ENCODE measurements at places on chromosomes 3 and 15.

DNA sequence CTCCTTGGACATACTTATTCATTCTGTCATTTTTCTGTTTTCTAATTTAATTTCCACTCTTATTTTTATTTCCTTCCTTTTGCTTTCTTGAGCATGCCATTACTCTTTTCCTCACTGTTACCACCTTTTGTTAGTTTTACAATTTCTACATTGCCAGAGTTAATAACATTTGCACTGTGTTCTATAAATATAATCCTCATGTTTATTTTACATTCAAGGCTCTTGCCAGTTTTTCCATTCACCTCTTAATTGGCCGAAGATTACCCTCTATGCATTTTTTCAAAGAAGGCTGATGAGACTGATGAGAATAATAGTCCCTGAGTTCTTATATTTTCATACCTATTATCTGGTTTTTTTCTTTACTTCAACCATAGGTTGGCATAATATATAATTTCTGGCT lies 10.5 kb downstream of the BTD start:
- DNase-seq, result no peak

DNA sequence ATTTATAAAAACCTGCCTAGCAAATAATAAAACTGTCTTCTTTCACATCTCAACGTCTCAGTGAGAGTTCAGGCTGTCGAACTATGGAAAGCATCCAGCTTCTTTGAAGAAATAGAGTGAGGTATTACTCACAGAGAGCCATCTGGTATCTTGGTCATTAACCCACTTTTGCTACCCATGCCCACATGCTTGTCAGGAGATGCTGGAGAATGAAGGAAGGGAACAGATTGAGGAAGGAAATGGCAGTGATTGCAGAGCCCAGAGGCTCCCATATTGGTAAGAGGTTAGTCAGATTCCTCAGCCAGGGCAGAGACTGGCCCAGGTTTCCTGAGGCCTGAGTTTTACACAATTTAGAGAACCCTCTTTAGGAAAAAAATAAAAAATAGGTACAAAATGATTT lies 119.1 kb downstream of the B3GALNT1 start:
- no peak for DNase-seq

DNA sequence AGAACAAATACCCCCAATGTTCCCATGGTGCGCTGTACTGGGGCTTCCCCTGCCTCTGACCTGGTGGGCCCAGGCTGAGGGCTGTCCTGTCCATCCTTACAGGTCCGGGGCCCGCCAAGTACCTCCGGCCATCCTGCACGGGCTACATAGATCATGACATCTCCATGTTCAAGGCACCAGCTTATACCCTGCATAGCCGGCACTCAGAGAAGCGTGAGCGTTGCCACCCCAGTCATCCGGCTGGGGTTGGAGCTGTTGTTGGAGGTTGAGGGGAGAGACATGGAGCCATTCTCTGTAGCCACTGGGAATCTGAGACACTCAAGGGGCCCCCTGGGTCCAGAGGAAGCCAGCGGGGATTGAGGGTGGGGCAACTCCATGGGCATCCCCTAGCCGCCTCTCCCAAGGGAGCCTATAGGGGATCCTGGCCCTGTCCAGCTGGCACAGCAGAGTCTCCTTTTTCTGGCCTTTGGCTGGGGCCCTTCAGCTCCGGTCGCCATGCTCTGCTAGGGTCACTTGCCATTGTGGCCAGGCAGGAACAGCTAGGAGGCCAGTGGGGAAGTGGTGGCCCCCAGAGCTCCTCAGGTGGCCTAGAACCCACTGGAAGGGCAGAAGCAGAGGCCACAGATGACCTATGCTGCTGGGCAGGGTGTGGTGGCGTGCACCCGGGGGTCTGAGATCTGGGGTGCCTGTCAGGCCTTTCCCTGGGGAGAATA lies 12.5 kb upstream of the CSPG4 start:
- no peak for DNase-seq

DNA sequence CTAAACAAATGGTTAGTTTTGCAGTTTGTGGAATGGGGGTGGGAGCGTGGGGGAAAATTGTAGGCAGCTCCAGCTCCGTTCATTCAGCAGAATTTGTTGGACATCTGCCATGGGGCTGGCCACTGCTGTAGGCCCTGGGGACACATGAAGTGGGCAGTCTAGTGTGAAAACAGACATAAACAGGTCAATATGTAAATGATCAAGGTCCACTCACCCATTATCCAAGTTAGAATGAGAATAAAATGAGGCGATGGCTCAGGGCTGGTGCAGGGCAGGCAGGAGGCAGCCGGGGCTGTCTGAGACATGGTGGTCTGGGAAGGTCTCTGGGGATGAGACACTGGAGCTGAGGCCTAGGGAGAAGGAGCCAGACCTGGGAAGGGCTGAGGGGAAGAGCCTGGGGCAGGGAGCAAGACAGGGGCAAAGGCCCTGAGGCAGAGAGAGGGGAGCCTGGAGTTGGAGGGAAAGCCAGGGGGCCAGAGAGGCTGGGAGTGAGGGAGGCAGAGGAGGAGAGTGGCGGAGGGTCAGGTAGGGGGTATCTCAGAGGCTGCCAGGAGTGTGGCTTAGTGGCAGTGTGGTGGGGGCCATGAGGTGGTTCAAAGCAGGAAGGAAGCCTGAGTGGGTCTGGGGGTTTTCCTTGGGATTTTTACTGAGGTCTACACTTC lies 6.2 kb upstream of the SLC6A6 start:
- no peak for DNase-seq

- no peak for DNase-seq
These were observed 21.3 kb upstream of the SEC62 start for GRCh38 chr3:169945313-169945712.

- no peak for DNase-seq
These were observed 51.8 kb upstream of the NEDD4 start for GRCh38 chr15:56045068-56045748.

GRCh38 chr3:69930564-69930963 lies 69.0 kb upstream of the SAMMSON start:
- no peak for DNase-seq

DNA sequence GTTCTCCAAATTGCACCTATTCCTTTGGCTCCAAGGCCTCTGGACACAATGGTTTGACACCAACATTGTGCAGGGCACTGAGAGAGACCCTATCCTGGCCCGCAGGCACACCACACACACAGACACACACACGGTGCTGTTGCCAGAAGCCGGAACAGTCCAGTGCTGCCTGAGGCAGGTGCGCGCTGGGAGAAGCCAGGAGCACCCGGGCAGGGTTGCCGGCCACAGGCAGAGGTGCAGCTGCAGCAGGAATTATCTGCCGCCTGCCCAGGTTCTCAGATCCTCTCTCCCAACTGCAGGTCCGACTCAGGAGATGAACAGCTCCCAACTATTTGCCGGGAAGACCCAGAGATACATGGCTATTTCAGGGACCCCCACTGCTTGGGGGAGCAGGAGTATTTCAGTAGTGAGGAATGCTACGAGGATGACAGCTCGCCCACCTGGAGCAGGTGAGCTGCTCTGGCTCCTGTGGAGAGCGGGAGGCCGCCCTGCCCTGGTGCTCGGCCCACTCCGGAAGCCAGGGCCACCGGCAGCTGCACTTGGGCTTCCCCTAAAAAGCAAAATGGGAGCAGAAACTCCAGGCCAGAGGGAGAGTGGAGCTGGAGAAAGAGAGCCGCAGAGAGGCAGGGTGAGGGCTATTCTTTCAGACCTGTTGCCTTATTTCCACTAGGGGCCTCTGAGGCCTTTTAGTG lies 42.9 kb downstream of the CHDH start:
- DNase-seq, result no peak

GRCh38 chr15:60695713-60696522 lies 217.0 kb upstream of the ICE2 start:
- no peak for DNase-seq

GRCh38 chr3:157275832-157276231 lies 115.9 kb upstream of the CCNL1 start:
- DNase-seq, result no peak

- DNase-seq, result no peak
These were observed at the start of gene RBP2 for GRCh38 chr3:139476348-139476747. RBP2 (minus strand) TSS chr3:139476516; CDS start chr3:139476459, 57 bp downstream.
